ENCODE measurements at places on chromosomes 4 and X.

DNA sequence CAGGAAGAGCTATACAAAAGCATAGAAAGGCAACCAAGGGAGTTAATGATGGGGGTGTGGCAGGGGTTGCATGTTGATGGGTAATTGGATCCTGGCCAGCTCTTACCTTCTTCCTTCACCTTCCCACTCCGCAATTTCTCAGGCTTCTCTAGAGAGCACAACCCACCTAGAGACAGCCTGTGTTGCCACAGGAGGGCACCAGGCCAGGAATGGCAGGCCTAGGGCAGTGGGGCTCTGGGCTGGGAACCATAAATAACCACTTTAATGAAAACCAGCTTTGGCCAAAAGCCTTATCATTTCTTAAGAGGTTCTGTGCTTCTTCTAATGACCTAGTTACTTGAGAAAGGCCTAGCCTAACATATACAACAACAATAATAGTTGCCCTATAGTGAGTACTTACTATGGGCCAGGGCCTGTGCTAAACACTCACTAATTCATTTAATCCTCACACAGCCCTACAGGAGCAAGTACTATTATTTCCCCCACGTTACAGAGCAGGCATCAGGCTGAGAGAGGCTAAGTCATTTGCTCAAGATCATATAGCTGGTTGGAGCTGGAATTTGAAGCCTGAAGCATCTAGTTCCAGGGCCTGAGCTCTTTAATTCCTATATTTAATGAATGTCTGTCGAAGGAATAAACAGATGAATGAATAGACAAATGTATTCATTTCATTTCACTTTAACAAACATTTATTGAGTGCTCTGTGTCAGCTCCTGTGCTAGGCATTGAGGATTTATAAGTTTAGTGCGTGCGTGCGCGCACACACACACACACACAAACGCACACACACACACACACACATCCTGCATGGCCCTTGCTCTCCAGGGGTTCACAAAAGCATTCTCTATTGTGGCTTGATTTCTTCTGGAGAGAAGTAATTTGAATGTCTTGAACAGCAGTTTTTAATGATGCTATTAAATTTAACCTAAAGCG, 66.8 kb downstream of the RTL9 start:
- DNase-seq: peak; percentile 64

DNA sequence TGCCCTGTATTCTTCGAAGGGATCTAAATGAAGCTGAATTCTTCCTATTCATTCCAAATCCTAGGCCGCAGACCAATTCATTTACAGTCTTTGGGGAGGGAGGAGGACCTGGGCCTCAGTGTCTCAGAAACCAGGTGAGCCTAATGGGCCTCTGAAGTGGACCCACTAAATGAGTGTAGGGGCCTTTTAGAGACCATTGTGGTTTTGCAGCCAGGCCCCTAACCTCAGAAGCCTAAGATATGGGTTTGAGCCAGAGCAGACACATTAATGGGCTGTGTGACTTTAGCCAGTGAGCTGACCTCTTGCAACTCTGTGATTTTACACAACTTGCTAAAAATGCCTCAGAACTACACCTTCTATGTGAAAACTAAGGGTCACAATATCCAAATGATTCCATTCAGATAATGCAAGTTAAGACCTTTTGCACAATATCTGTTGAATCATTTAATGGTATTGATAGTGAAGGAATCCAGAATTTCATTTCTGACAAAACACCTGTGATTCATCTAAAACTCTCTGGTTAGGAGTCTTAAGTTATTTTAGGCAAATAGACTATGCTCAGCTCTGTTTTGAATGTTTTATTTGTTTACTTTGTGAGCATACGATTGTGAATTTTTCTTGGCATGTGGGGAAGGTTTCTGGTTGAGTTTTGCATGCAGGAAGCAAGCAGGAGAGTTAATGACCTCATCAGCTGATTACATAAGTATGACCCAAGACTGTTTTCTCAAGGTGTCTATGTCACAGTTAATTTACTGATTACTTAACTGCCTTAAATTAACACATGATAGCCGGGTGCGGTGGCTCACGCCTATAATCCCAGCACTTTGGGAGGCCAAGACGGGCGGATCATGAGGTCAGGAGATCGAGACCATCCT, 75.0 kb downstream of the EVC start:
- no peak for DNase-seq

DNA sequence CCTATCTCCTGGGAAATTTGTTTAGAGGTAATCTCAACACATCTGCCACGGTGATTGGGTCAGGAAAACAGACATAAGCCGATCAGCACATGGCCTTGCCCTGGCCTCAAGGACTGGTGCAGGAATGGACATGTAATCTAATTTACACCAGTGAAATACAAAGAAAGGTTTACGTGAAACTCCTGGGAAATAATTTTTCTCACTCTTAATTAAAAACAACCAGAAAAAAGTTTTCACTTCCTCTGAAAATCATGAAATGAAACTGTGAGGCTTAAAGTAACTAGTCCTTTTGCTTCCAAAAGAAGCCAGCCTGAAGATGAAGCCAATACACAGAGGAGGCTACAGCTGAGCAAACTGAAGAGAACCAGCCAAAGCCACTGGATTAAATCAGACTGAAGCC, 154.1 kb upstream of the FAM241A start:
- DNase-seq: no peak

DNA sequence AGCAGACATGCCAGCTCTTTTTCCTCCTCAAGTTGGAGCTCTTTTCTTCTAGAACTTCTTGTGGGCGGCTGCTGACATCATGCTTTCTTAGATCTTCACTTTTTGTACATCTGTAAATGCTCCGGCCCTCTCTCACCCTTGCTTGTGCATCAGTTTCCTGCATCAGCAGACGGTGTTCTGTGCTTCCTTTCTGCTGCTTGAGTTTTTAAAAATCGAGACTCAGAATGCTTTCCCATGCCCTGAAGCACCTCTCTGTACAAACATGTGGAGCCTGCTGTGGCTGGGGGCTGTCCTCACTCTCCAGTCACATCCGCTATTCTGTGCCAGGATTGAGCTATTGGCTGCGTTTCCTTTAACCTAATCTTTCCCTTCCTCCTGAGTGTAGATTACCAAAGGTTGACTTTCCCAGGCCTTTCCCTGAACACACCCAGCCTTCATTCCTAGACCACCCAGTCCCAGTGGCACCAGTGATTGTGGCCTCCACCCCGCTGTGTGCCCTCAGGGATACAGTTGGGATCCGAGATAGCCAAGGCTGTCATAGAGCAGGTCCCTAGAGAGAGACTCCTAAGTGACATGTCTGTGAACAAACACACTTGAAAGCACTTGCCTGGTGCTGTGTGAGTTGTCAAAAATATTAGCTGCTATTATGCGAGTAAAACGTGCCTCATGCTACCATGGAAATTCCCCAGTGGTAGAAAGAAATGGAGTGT, 41.9 kb downstream of the TNIP2 start:
- DNase-seq: peak; percentile 83

- DNase-seq: no peak
These were observed 119.7 kb upstream of the PCDH7 start for GRCh38 chr4:30600246-30601017.

- DNase-seq: peak; percentile 0
These were observed 8.0 kb downstream of the CTBP1 start for GRCh38 chr4:1240721-1241465.

- DNase-seq: no peak
These were observed 32.9 kb upstream of the PDGFC start for GRCh38 chr4:157004279-157005161.

GRCh38 chrX:153649178-153649914, 2.3 kb downstream of the DUSP9 start:
- DNase-seq: peak; percentile 38

DNA sequence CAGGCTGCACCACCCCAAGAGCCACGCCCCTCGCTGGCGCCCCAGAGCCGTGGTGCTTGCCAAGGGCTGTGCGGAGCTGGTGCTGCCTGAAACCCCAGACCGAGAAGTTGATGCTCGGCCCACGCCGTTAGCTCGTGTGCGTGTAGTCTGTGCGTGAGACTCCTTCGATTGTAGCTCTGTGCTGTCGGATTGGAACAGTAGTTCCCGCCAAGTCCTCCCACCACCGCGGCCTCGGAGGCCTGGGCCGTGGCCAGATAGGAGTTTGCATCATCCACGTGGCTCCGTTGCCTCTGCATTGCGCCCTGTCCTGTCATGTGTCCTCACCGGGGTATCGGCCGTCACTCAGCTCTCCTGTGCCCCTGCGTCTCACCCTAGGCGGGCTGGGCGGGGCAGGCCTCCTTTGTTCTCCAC, 24.2 kb downstream of the TNIP2 start:
- DNase-seq: no peak

GRCh38 chr4:84407554-84408407, 91.3 kb downstream of the NKX6-1 start:
- no peak for DNase-seq

DNA sequence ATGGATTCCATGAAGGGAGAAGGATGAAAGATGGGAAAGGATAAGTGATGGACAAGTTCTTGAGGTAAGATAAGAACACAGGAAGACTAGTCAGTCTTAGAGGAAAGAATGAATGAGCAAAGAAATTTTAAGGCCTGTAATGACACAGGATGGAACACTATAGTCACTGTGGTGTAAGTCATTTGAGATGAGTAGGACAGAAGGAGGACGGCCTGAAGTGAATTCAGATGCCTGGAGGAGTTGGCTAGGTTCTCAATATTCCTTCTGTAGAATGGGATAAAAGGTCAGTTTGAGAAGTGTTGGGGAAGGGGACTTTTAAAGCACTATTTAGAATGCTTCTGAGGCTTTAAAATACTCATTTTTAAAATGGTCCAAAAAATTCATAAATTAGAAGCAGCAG, 3.9 kb downstream of the MSMO1 start:
- DNase-seq: no peak

- DNase-seq: no peak
These were observed 87.9 kb upstream of the NR3C2 start for GRCh38 chr4:148530114-148530513.

Measured in thyroid gland (tissue), 4 donors.